Smooth muscle cell of the umbilical artery (primary cell): ENCODE measurements at places on chromosomes 4 and X. TPM values are rescaled to one million over a fixed set of nuclear protein-coding genes. Genes with fewer than 3 reads are reported as not detected.

Gene SLITRK4
- 3.6 and 6.6 TPM in 2 replicates for total RNA-seq

Gene ETDA
- total RNA-seq: not detected in 2 replicates

Gene CT45A1
- not detected in 2 replicates for total RNA-seq

Gene HDAC6
- 32.1 and 37.5 TPM in 2 replicates for total RNA-seq

Gene TRAM1L1
- 3.3 and 3.6 TPM in 2 replicates for total RNA-seq
